Subcutaneous adipose tissue (tissue), 4 donors: ENCODE measurements at places on chromosomes 11 and 22. TPM values are rescaled to one million over a fixed set of nuclear protein-coding genes. Genes with fewer than 3 reads are reported as not detected.

Gene PARVG
- 18.3 TPM for total RNA-seq

Gene MIAT
- 0.66 TPM for total RNA-seq

Gene RIMBP3B
- total RNA-seq, result under 0.01 TPM

Gene C11orf91
- not detected for total RNA-seq

Gene MAPK8IP2
- total RNA-seq, result 0.51 TPM

Gene CHRDL2
- total RNA-seq, result not detected

Gene UCP3
- 1.7 TPM for total RNA-seq

Gene IGLL5
- total RNA-seq, result not detected

Gene TIMP3
- 1,550 TPM for total RNA-seq

Gene OR51B5
- not detected for total RNA-seq

Gene NXPE1
- not detected for total RNA-seq

Gene OR52E8
- total RNA-seq, result not detected

Gene OR5P2
- not detected for total RNA-seq

Gene OR10A2
- not detected for total RNA-seq

Gene OR52I1
- not detected for total RNA-seq

Gene OR52H1
- total RNA-seq, result not detected

Gene TUBA8
- total RNA-seq, result 34.3 TPM

Gene ZFP91
- total RNA-seq, result 45.7 TPM

Gene UPK3A
- not detected for total RNA-seq

Gene MORC2
- total RNA-seq, result 21.6 TPM

Gene KCNJ4
- not detected for total RNA-seq
